Esophagus mucosa (tissue), 1 donor: ENCODE measurements at places on chromosomes 4 and X. TPM values are rescaled to one million over a fixed set of nuclear protein-coding genes. Genes with fewer than 3 reads are reported as not detected.

DGKQ gene
- 12.0 TPM for total RNA-seq

SSX3 gene
- not detected for total RNA-seq

PRR32 gene
- not detected for total RNA-seq

SPANXD gene
- not detected for total RNA-seq

XKRX gene
- total RNA-seq = 3.7 TPM

SMIM43 gene
- total RNA-seq = not detected

CENPVL2 gene
- not detected for total RNA-seq

GABRA4 gene
- 0.56 TPM for total RNA-seq

TMPRSS11D gene
- total RNA-seq = 196 TPM

TAF7L gene
- total RNA-seq = 0.12 TPM

TMEM35A gene
- total RNA-seq = 1.1 TPM

GRCh38 chr4:66574145-66574978 lies 904.1 kb upstream of the EPHA5 start:
- no peak for ATAC-seq

DNA sequence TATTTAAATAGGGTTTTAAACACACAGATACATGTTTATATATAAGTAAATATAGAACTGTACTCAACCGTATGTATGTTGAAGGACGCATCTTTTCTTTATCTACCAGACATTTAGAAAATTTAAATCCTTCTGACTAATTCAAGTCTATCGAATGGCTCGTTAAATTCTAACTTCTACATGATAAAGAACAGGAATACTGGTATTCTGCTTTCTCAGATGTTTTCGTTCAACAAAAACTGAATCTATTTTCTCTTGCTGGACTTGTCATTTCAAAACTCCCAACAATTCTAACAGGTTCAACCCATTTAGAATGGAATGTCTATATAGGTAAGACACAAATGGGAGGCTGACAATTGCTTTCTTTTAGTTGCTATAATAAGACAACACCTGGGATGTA lies 978.3 kb upstream of the ADGRL3 start:
- ATAC-seq = no peak

GRCh38 chrX:41047878-41048534 lies 37.2 kb upstream of the USP9X start:
- no peak for ATAC-seq

DNA sequence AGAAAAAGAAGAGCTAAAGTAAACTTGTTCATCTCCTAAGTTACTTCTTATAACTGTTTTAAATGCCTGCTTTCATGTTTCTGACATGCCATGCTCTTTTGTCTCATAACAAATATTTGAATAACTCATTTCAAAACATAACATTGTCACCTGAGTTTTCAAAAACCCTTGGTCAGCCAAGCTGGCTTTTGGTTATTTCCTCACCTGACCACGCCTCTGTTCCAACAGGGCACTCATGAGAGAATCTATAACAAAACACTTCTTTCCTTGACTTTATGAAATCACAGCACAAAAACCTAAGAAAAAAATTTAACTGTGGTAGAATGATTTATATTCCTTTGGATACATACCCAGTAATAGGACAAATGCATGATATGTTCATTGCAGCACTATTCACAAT lies 172.9 kb upstream of the GALNT7 start:
- no peak for ATAC-seq

- no peak for ATAC-seq
Observed at GRCh38 chr4:183918696-183919095, 13.6 kb downstream of the STOX2 start.

GRCh38 chrX:95063554-95063953 lies 1389.5 kb downstream of the FAM133A start:
- ATAC-seq = no peak

GRCh38 chr4:40180356-40180755 lies 16.5 kb upstream of the RHOH start:
- ATAC-seq = peak; percentile 87

GRCh38 chrX:19556202-19556601 lies 40.9 kb upstream of the MAP3K15 start:
- ATAC-seq = no peak

- ATAC-seq = no peak
Observed at GRCh38 chr4:116070283-116070682, 956.9 kb upstream of the NDST4 start.

DNA sequence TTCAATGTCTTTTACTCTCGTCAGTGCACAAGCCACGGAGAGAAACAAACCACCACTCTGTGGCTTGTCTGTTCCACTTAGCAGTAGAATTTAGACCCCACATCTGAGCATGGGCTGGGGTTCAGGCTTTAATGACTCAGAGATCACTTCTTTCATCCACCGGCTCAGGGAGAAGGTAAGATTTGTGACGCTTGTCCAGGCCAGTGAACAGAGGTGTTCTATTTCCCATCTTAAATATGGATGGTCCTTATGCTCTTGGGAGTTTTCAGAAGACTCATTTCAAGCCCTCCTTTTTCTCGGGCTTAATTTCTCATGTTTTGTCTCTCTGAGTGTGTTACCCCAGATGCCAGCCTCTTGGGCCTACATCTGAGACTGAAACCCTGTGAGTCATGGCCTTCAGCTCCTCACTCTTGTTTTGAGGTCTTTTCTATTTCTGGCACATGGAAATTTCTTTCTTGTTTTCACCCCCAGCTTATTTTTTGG lies 127.4 kb upstream of the SFRP2 start:
- no peak for ATAC-seq

- ATAC-seq = no peak
Observed at GRCh38 chrX:115576676-115577075, 15.7 kb downstream of the PLS3 start.

- ATAC-seq = peak; percentile 60
Observed at GRCh38 chr4:11438647-11439046, 10.0 kb upstream of the HS3ST1 start.

- ATAC-seq = peak; percentile 80
Observed at GRCh38 chr4:94262163-94263016, 54.7 kb downstream of the SMARCAD1 start.

DNA sequence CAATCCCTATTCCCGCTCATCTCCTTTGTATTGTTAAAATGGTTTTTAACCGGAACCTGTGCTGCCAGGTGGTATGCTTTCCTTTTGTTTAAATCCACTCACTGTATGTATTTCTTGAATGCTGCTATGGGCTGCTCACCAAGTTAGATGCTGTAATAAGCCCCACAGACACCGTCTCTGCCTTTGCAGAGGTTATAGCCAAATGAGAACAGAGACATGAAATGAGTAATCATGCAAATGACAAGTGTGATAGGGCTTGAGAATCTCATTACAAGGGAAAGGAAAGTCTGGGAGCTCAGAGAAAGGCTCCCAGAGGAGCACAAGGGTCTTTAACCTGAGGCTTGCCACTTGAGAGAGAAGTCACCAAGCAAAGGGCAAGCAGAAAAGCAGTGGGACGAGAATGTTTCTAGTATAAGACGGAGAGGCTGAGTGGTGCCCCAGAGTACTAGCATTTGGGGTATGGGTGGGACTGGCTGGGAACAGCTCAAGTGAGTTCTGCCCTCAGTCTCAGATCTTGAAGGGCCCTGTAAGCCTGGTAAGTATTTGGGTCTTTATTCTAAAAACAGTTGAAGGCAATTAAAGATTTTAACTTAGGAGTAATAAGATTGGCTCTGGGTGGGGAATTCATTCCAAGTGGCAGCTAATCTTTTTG lies 110.8 kb upstream of the H2AZ1 start:
- no peak for ATAC-seq

DNA sequence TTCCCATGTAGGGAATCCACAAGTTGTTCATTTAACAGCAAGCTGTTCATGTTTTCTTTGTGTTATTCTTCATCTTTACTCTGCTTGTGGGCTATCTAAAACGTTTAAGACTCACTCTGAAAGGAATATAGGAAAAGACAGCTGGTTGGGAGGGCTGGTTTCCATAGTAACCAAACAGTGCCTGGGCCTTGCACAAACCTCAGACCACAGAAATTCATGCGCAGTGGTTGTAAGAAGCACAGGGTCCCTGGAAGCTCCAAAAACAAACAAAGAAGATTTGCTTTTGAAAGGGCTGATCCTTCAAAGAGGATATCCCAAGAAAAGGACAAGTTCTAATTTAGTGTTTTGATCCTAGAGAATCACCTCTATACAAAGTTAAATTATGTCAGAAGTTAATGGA lies 7.8 kb downstream of the SERTM2 start:
- ATAC-seq = no peak

GRCh38 chrX:119698845-119699244 lies 5.9 kb upstream of the SEPTIN6 start:
- no peak for ATAC-seq

- no peak for ATAC-seq
Observed at GRCh38 chrX:252957-253291, 28.3 kb upstream of the PLCXD1 start.

DNA sequence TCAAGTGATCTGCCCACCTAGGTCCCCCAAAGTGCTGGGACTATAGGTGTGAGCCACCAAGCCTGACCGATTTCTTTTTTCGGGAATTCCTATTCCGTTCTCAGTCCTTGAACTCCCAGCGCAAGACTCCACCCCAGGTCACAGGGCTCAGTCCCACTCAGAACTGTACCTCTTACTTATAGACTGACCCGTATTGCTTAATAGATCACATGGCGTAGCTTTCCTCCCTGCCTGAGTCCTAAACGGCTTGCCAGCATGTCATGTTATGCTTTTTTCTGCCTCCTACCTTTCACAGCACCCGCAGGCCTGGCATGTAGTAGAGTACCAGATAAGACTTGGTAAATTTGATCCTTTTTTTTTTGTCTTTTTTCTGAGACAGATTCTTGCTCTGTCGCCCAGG lies 22.4 kb downstream of the SAT1 start:
- no peak for ATAC-seq

DNA sequence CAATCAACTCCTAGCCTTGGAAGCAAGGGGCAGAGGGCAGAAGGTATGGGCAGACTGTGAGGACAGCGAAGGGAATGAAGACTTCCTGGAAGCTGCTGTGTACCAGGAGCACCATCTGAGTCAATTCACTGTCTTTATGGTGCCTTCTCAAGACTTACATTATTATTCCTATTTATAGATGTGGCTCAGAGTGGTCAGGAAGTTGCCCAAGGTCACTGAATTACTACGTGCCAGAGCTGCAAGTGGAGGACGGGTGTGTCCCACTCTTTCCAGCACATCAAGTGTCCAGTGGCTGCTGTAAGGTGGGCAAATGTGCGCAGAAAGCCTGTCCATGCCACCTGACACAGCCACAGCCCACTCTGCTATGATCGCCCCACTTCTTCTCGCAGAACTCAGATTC lies 32.0 kb downstream of the SMPX start:
- ATAC-seq = no peak

DNA sequence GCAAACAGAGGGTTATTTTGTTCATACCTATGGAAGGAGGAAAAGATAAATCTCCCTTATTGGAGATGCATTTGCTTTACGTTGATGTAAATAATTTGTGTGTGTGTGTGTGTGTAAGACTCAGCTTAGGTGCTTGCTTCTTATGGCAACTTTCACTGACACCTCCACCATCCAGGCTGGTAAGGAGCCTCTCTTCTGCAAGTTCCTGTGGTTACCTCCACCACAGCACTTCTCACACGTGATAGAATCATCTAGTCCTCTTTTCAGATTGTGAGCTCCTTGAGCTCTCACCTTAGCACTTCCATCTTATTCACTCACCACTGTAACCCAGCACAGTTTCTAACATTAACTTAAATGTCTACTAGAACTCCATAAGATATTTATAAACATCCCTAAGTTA lies 553.7 kb downstream of the FGF13 start:
- ATAC-seq = no peak
